ENCODE measurements at places on chromosomes 11 and 22. TPM values are rescaled to one million over a fixed set of nuclear protein-coding genes. Genes with fewer than 3 reads are reported as not detected.

DNA sequence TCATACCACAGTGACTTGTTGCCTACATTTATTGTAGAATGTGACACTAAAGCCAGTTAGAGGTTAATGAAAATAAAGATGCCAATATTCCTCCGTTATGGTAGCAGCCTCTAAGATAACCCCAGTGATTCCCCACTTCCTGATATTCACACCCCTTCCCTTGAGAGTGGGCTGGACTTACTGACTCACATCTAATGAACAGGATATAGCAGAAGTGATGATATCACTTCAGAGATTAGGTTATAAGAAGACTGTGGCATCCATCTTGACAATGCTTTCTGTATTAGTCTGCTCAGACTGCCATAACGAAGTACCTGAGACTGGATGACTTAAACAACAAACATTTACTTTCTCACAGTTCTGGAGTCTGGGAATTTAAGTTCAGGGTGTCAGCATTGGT lies 149.6 kb upstream of the MTNR1B start:
- H3K36me3 ChIP-seq = no peaks in the 10 kb centered on the region
- DNase-seq = no peak
- no peaks in the 10 kb centered on the region for H3K27me3 ChIP-seq
- H3K27ac ChIP-seq = no peak overlapping the region
- H3K4me3 ChIP-seq = no peak overlapping the region

GRCh38 chr22:30249049-30250038 lies 2.8 kb upstream of the LIF start:
- H3K36me3 ChIP-seq = no peaks in the 10 kb centered on the region
- no peak for DNase-seq
- H3K4me3 ChIP-seq = no peak overlapping the region
- peaks cover 21% of the 10 kb centered on the region for H3K4me1 ChIP-seq

Gene RELA
- total RNA-seq = 54.2 TPM

DNA sequence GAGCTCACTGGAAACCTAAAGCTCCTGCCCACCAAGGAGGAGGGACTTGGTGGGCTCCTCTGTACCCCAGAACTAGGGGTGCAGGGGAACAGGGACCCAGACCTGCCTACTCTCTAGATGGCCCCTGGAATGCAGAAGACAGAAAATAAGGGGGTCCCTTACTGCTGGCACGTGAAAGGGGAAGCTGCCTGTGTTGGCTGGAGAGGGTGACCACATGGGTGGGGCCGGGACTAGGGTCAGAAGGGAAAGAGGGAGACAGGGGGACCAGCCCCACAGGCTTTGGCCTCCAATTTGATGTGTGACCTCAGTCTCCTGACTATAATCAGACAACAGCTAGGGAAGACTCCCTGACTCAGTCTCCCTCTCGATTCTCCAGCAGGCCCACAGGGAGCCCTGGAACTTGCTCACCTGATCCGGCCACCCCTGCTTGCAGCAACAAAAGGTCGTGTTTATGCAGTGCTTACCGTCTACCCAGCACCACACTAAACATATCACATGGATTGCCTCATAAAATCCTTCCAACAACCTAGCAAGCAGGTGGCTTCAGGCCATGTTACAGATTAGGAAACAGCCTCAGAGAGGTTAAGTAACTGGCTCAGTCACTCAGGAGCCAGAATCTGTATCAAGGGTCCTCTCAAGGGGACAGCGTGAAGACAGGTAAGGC lies 10.2 kb downstream of the ARAP1 start:
- H3K27ac ChIP-seq = peak overlapping the region; percentile 42
- no peaks in the 10 kb centered on the region for H3K27me3 ChIP-seq
- H3K4me1 ChIP-seq = peaks cover 23% of the 10 kb centered on the region
- H3K4me3 ChIP-seq = no peak overlapping the region

- no peak for DNase-seq
- H3K27ac ChIP-seq = no peak overlapping the region
- H3K27me3 ChIP-seq = no peaks in the 10 kb centered on the region
- no peak overlapping the region for H3K4me3 ChIP-seq
Measured at GRCh38 chr11:97607291-97608000, 1217.6 kb downstream of the JRKL start.

- H3K4me3 ChIP-seq = no peak overlapping the region
- no peak for DNase-seq
- H3K27ac ChIP-seq = no peak overlapping the region
- H3K27me3 ChIP-seq = peaks cover 8% of the 10 kb centered on the region
- no peaks in the 10 kb centered on the region for H3K4me1 ChIP-seq
Measured at GRCh38 chr11:7281079-7281478, 29.4 kb downstream of the SYT9 start.

GRCh38 chr22:47334601-47335000 lies 572.2 kb downstream of the TBC1D22A start:
- peaks cover 7% of the 10 kb centered on the region for H3K36me3 ChIP-seq
- no peak overlapping the region for H3K27ac ChIP-seq
- H3K27me3 ChIP-seq = no peaks in the 10 kb centered on the region
- no peak overlapping the region for H3K4me3 ChIP-seq
- no peak for DNase-seq

Gene CCDC89
- not detected for total RNA-seq

DNA sequence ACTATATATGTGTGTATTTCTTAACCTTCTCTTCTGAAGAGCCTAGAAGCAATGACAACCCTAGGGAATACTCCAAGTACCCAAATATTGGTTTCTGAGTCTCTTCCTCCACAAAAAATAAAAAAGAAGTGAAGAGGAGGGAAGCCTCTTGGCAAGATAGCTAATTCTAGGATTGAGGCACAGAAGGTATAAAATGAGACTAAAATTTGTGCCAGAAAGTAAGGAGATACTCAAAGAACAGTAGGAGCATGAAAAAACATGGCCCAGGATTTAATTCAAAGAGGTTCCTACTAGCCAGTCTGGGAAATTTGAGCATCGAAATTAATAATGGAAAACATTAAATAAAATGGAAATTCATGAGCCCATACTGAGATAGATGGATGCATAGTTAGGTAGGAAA lies 112.1 kb downstream of the PAX6 start:
- no peak overlapping the region for H3K4me3 ChIP-seq
- H3K27ac ChIP-seq = no peak overlapping the region
- H3K27me3 ChIP-seq = no peaks in the 10 kb centered on the region
- no peak for DNase-seq
- H3K36me3 ChIP-seq = peaks cover 3% of the 10 kb centered on the region

DNA sequence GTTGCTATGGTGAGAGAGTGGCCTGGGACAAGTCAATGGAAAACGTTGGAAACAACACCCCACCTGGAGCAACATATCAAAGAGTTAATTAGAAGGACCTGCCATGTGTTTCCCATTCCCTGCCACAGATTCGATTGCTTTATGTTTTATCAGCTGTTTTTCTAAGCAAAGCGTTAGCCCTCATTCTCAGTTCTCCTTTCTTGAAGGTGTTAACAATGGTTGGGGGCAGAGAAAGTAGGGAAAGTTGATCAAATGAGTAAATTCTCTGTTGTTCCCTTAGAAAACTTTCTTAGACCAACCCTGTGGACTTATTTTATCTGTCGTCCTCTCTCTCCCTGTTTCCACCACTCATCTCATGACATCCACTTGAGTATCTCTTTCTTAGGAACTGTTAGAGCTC lies 102.5 kb downstream of the ADAMTS15 start:
- H3K4me3 ChIP-seq = no peak overlapping the region
- peaks cover 10% of the 10 kb centered on the region for H3K4me1 ChIP-seq
- H3K27me3 ChIP-seq = no peaks in the 10 kb centered on the region

- H3K36me3 ChIP-seq = no peaks in the 10 kb centered on the region
- H3K4me3 ChIP-seq = no peak overlapping the region
- DNase-seq = no peak
- H3K4me1 ChIP-seq = no peaks in the 10 kb centered on the region
- no peak overlapping the region for H3K27ac ChIP-seq
- no peaks in the 10 kb centered on the region for H3K27me3 ChIP-seq
Measured at GRCh38 chr11:119441898-119442243, 18.9 kb upstream of the THY1 start.

Gene KDM4E
- not detected for total RNA-seq

- no peak overlapping the region for H3K27ac ChIP-seq
- H3K27me3 ChIP-seq = peaks cover 2% of the 10 kb centered on the region
- no peaks in the 10 kb centered on the region for H3K36me3 ChIP-seq
- DNase-seq = no peak
Measured at GRCh38 chr22:21915624-21916308, 36.9 kb downstream of the PPM1F start.

DNA sequence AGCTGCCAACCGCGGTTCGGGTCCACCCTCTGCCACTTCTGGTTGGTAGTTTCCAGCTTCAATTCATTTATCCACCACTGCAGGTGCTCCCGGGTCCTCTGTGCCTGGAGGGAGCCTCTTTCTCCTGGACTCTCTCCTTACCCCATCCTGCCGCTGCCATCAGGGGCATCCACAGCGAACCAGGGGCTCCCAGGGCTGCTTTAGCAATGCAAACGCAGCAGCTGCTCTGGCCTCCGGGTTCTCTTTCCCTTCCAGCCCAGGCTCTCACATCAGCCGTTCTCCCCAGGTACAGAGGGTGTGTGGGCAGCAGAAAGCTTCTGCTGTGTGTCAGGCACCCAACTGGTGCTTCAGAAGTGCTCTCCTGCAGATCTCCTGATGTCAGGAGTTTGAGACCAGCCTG lies 27.9 kb downstream of the NFAM1 start:
- H3K27me3 ChIP-seq = peaks cover 38% of the 10 kb centered on the region
- no peak for DNase-seq
- no peak overlapping the region for H3K4me3 ChIP-seq
- H3K36me3 ChIP-seq = no peaks in the 10 kb centered on the region

- H3K27me3 ChIP-seq = peaks cover 26% of the 10 kb centered on the region
- no peaks in the 10 kb centered on the region for H3K36me3 ChIP-seq
- H3K27ac ChIP-seq = no peak overlapping the region
- no peak for DNase-seq
- no peak overlapping the region for H3K4me3 ChIP-seq
Measured at GRCh38 chr11:32187111-32187510, 96.2 kb downstream of the RCN1 start.

Gene CLMP
- 4.0 TPM for total RNA-seq

GRCh38 chr22:37007651-37008050 lies 11.6 kb downstream of the TST start:
- DNase-seq = no peak
- H3K27ac ChIP-seq = no peak overlapping the region
- peaks cover 30% of the 10 kb centered on the region for H3K27me3 ChIP-seq
- H3K36me3 ChIP-seq = no peaks in the 10 kb centered on the region
- no peak overlapping the region for H3K4me3 ChIP-seq

Gene ARHGAP8
- total RNA-seq = 105 TPM

Gene ASRGL1
- 41.6 TPM for total RNA-seq

Gene DEFB131B
- total RNA-seq = not detected

DNA sequence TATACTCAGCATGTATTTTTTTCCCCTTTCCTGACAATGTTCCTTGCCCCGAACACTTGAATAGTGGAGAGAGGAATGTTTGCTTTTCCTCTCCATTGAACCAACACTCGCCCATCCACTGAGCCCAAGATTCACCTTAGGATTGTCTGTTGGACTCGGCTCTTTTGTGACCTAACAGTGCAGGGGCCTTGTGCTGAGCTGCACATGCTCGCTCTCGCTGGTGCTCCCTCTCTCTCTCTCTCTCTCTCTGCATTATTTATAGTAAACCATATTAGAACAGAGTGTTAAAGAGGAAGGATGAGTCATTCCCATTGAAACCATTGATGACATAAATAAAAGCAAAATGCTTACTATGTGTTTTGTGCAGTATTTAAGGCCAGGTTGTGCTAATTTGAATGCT lies 20.7 kb downstream of the ZBTB16 start:
- peaks cover 84% of the 10 kb centered on the region for H3K4me1 ChIP-seq
- no peaks in the 10 kb centered on the region for H3K27me3 ChIP-seq
- DNase-seq = no peak
- peaks cover 1% of the 10 kb centered on the region for H3K36me3 ChIP-seq
- peak overlapping the region; percentile 97 for H3K27ac ChIP-seq

DNA sequence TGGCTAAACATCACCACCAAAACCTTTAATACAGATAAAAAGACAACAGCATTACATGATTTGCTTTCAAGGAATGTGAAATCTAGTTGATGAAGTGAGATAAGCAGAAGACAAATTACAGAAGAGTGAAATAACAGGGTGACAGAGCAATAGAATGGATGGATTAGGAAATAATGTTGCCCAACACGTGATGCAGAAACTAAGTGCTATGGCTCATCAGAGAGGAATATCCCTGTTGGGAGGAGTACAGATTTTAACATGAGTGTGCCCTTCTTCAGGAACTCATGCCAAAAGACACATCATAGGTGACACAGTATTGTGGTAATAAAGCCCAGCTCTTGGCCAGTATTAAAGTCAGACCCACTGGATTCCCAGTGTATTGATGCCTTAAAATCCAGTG lies 176.6 kb upstream of the RAG2 start:
- DNase-seq = no peak
- H3K27ac ChIP-seq = no peak overlapping the region
- H3K4me1 ChIP-seq = no peaks in the 10 kb centered on the region
- no peaks in the 10 kb centered on the region for H3K36me3 ChIP-seq
- H3K27me3 ChIP-seq = no peaks in the 10 kb centered on the region

DNA sequence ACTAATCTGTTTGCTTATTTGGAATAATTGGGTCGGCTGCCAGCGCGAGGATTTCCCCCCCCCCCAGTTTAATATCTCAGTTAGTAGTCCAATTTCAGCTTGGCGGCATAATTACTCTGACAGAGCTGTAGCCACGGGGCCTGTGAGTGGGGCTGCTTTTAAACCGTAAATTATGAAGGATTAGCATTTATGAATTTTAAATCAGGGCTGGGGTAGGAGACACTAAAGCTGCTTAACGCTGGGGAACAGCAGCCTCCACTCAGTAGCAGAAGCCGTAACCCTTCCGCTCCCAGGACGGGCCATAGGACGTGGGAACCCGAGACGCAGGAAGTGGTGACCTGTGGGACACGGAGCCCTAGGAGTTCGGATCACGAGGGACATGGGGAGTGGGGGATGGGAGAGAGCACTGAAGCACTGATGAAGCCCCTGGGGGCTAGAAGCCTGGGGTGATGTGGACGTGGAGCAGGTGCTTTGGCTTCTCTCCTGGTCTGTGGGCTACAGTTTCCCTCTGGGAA lies 66.2 kb upstream of the LMO1 start:
- no peaks in the 10 kb centered on the region for H3K36me3 ChIP-seq
- H3K27me3 ChIP-seq = peaks cover 10% of the 10 kb centered on the region
- no peak overlapping the region for H3K4me3 ChIP-seq
- no peak for DNase-seq
- no peaks in the 10 kb centered on the region for H3K4me1 ChIP-seq

Gene TRIM48
- total RNA-seq = not detected

Gene OR2AG1
- not detected for total RNA-seq

Data from progenitor cell of endocrine pancreas (in vitro differentiated cells).